Stimulated activated CD4-positive, alpha-beta T cell treated with anti-CD3 and anti-CD28 coated beads, Interleukin-1b, Interleukin-23, amount 100 ng/mL, for 1 hour (primary cell): ENCODE measurements at places on chromosomes 5 and 9.

- no peak for DNase-seq
Measured at GRCh38 chr9:137703842-137704508, 85.2 kb downstream of the EHMT1 start.

GRCh38 chr5:112346411-112347044 lies 72.5 kb downstream of the EPB41L4A start:
- no peak for DNase-seq

- DNase-seq: no peak
Measured at GRCh38 chr5:88939300-88939699, 56.3 kb upstream of the MEF2C start.

GRCh38 chr5:138339464-138339863 lies 1.4 kb downstream of the FAM53C start:
- no peak for DNase-seq

DNA sequence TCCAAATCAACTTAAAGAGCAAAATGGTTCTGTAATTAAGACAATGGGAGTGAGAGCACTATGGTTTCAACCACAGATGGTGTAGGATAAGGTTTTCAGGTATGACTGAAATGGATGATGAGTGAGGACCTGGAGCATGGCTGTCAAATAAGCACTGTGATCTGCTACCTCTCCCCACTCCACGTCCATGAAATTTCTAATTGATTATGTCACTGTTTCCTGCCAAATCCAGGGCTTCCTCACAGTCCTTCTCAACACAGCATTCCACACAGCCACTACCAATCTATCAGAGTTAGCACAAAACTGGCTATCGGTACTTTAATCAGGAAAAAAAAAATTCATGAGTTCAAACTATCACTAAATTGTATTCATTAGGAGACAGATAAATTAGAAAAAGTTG lies 420.4 kb upstream of the WWC1 start:
- no peak for DNase-seq

- DNase-seq: no peak
Measured at GRCh38 chr5:152546493-152546892, 141.4 kb upstream of the NMUR2 start.

- DNase-seq: no peak
Measured at GRCh38 chr5:172508471-172509404, 54.4 kb upstream of the SH3PXD2B start.

- DNase-seq: no peak
Measured at GRCh38 chr5:113320273-113320780, 114.5 kb downstream of the TSSK1B start.

DNA sequence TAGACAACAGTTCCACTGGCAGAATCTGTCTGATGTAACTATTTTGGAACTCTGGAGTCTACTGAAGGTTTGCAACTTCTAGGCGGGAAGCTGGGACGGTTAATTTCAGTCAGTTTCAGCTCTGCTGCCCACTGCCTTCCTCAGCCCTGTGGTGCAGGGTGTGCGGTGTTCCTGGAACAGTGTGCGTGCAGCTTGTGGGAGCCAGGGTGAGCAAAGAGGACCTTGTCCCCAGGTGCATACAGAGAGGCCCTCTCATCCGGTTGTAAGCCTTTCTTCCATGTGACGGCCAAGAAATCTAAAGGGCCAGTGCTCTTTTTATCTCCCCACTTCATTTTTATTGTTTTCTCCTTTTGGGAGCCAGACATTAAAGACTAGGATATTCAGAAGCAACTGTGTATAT lies 114.6 kb downstream of the EHMT1 start:
- DNase-seq: no peak

GRCh38 chr9:1709347-1709746 lies 305.8 kb upstream of the SMARCA2 start:
- no peak for DNase-seq

GRCh38 chr5:148412124-148412523 lies 28.4 kb downstream of the FBXO38 start:
- DNase-seq: no peak

DNA sequence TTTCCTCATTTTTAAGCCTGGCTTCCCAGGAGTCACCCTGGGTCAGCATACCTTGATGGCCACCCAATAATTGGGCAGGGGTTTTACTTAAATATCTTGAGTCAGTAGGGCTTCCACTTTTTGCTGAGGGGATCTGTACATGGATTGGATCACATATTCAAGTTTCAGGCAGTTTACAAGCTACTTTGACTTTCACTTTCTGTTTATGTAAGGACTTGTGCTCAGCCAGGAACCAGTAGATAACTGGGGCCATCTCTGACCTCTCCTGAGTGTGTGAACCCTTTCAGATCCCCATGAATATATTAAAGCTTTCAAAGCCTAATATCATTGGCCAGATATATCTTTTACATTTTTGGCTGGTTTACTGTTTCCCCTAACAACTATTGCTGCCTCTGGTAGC lies 45.1 kb downstream of the SLCO6A1 start:
- no peak for DNase-seq

GRCh38 chr9:132016456-132016855 lies 63.2 kb downstream of the MED27 start:
- no peak for DNase-seq

- no peak for DNase-seq
Measured at GRCh38 chr5:104347119-104347708, 784.6 kb upstream of the NUDT12 start.

DNA sequence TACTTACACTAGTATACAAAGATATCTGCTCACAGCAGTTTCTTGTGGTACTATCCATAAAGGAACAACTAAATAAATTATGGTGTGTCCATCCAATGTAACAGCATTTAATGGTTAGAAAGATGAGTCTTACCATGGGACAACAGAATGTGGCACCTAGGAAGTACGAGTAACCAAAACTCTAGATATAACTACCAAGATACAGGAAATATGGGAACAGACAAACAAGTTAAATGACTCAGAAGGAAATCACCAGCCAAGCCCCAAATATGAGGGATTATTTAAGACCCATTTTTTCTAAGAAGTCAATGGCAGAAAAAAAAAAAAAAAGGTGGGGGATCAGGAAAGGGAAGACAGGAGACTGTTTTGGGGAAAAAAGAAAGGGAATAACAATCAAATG lies 294.8 kb downstream of the PRELID2 start:
- no peak for DNase-seq

- DNase-seq: no peak
Measured at GRCh38 chr5:17364987-17365810, 132.8 kb upstream of the TAF11L2 start.

- no peak for DNase-seq
Measured at GRCh38 chr9:70427161-70427945, 12.9 kb upstream of the KLF9 start.

DNA sequence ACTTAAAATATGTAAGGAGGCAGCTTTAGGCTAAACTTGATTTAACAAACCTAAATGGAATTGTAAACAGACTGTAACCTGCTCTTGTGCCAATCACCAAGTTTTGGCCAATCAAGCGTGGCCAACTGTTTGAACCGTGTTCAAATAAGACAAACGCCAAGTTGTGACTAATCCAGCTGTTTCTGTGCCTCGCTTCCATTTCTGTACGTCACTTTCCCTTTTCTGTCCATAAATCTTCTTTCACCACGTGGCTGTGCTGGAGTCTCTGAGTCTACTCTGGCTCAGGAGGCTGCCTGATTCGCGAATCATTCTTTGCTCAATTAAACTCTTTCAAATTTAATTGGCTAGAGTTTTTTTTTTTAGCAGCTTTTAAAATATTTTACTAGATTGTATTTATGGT lies 71.3 kb downstream of the LIX1 start:
- no peak for DNase-seq

- DNase-seq: no peak
Measured at GRCh38 chr5:57753446-57753845, 270.8 kb upstream of the ACTBL2 start.

DNA sequence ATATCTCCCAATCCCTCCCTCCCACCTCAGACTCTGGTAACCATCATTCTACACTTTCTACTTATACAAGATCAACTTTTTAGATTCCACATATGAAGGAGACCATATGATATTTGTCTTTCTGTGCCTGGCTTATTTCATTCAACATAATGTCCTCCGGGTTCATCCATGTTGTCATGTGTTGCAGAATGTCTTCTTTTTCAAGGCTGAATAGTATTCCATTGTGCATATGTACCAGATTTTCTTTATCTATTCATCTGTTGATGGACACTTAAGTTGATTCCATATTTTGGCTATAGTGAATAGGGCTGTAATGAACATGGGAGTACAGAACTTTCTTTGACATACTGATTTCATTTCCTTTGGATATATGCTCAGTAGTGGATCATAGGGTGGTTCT lies 78.9 kb upstream of the MAP1B start:
- DNase-seq: no peak

DNA sequence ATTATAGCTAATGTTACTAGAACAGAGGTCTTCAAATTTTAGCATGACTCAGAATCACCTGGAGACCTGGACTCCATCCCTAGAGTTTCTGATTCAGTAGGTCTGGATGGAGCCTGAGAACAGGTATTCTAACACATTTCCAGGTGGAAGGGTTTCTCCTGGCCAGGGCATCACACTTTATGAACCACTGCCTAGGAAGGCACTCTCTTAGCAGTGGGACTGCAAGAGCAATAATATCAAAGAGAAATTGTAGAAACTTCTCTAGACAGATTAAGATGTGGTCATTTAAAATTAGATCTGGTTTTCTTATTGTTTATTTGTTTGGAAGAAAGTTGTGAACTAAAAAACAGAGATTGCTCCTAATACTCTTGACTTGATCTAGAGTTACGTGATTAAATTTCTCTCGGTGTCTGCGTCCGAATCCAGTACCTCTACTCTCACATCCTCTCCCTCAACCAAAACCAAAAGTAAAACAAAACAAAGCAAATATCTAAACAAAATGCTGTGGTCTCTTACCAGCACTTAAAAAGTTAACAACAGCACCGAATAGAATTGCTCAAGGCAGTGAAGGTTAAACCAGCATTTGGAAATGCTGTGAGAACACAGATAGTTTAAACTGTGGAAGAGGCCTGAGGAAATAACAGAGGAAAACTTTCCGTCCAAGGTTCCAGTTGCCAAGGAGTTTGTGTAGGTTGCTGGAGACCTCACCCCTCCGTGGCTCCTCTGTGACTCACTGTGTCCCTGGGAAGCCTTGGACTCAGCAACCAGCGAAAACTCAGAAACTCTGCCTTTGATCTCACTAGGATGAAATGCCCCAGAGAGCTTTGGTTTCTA lies 193.4 kb downstream of the ARRDC3 start:
- no peak for DNase-seq

DNA sequence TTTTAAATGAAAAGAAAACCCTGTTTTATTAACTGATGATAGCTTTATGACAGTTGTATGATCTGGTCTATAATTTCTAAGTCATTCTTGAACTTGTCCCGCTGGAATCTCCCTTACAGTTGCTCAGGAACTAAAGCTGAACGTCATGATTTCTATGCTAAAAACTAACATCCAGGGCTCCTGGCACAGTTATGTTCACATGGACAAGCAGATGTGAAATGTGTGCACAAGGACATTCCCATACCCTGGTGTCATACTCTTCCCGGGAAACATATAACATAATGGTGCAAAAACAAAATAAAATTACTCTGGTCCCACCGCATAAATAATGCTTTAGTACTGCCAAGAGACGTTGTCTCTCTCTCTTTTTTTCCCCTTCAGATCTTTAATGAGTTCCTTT lies 134.9 kb downstream of the PRDM6 start:
- DNase-seq: no peak

GRCh38 chr9:79155308-79155707 lies 416.5 kb upstream of the TLE4 start:
- no peak for DNase-seq

DNA sequence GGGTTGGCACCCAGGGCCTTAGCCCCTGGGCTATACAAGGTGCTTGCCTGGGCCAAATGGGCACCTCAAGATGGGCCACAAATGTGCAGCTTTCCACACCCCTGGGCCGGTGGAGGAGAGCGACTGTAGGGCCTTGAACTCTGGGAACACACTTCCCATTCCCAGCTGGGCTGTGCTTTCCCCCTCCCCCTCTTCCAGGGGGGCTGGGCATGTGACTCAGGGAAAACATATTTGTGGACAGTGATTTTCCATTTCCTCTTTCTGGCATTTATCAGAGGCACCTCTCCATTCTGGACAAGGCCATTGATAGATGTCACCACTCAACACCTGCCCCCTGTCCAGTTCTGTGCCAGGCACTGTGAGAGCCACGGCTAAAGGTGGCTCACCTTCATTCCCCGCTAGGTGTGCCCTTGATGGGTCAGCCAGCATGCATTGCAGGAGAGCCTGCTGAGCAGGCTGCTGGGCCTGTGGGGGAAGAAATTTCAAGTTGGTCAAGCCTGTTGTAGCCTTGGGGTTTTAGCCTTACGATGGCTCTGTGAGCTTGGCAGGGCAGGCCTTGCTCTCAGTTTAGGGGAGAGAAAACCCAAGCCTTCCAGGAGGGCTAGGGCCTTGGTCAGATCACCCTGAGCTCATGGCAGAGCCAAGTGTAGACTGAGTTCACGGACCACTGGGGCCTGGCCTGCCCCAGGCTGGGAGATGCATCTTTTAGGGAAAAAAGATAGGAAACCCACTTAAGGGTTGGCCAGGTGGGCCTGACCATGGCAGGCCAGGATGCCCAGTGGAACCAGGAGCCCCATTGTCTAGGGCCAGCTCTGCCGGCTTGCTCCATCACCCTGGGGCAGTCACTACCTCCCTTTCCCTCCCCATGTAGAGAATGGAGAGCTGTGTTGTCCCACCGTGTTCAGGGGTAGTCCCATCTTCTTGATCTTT lies 113.9 kb downstream of the DAB2IP start:
- no peak for DNase-seq

DNA sequence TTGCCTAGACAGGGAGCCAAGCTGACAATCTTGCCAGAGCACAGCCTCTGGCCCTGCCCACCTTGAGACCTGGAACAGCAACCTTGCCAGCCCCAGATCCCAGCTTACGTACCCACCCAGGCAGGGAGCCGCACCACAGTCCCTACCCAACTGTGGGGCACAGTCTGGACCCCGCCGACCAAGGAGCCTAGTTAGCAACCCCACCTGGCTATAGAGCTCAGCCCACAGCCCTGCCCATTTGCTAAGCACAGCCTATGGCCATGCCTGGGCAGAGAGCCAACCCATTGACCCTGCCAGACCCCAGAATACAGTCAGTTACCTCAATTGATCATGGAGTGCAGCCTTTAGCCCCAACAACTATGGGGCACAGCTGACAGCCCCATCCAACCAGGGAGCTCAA lies 97.9 kb upstream of the SH3GL2 start:
- DNase-seq: no peak
